Caki2 (cell line): ENCODE measurements at places on chromosomes 7 and 10. TPM values are rescaled to one million over a fixed set of nuclear protein-coding genes. Genes with fewer than 3 reads are reported as not detected.

Gene CFTR
- not detected in 2 replicates for total RNA-seq

Gene SFRP5
- total RNA-seq, result not detected in 2 replicates

Gene HOXA1
- 0.38 and 3.9 TPM in 2 replicates for total RNA-seq

Gene TWIST1
- total RNA-seq, result not detected in 2 replicates

Gene FFAR4
- total RNA-seq, result not detected in 2 replicates

Gene ZNF248
- 17.3 and 25.5 TPM in 2 replicates for total RNA-seq

Gene CPN1
- not detected in 2 replicates for total RNA-seq

Gene SPDYE16
- 2.2 TPM in 1 of 2 replicates, not detected in the other for total RNA-seq

Gene PSMG3
- 101 and 106 TPM in 2 replicates for total RNA-seq

Gene GNGT1
- total RNA-seq, result not detected in 2 replicates

Gene LRRN3
- total RNA-seq, result not detected in 2 replicates
